ENCODE measurements at places on chromosomes 5 and 9.

DNA sequence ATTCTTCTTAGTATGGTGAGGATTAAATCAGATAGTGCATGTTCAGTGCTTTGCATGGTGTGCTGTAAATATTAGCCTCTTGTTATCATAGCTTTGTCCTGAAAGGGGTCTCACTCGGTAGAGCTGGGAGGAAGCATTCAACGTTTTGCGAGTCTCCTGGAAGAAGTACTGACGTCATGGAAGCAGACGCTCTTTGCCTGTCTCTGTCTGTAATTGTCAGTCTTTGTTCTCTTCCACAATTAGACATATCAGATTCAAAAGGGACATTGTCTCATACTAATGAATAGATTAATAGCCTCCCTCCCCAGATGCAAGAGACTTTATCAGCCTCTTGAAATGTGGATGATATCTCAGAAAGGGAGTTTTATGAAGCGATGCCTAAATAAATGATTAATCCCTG is 91.8 kb upstream of the CXCL14 start:
- no peak for DNase-seq

- no peak for DNase-seq
Observed at GRCh38 chr9:127926906-127927200, 3.7 kb downstream of the PIP5KL1 start.

- DNase-seq = no peak
Observed at GRCh38 chr5:79963261-79964061, 27.6 kb downstream of the MTX3 start.

- no peak for DNase-seq
Observed at GRCh38 chr5:14676320-14676719, 11.8 kb downstream of the OTULIN start.

DNA sequence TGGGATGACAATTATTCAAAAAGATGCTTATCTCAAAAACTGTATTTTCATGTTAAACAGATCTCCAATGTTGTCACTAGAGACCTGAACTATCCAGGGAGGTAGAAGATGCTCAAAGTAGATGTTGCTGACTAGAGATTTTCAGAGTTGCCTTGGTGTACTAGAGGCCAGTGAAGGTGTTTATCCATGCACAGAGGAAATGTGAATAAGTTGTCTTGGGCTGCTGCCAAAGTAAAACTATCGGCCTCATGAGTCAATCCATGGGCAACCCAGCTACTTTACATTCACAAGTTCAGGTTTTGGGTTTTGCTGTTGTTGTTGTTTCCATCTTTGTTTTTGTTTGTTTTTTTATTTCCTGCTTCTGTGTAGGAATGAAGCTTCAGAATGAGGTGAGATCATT is 141.1 kb upstream of the RANBP3L start:
- peak; percentile 7 for DNase-seq

- no peak for DNase-seq
Observed at GRCh38 chr5:82561797-82562196, 283.6 kb upstream of the RPS23 start.

- DNase-seq = no peak
Observed at GRCh38 chr5:159032656-159033350, 66.9 kb downstream of the EBF1 start.

GRCh38 chr9:36876056-36876455 is 158.0 kb downstream of the PAX5 start:
- no peak for DNase-seq

DNA sequence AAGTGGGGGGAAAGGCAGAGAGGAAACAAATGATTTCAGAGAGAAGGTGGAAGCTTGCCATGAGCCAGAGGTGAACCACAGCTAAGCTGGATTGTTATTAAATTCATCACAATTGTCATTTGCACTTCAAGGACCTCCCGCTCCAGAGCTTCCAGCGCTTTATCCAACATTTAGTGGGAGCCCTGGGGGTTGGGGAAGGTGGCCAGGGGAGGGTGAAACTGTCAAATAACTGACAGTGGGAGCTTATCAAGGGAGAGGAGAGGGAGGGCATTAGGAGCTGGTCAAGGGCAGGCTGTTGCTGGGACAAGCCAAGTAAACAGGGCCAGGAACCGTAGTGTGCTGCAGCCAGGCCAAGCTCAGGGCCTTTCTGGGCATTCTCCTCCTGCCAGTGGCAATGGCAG is 71.5 kb downstream of the SIL1 start:
- DNase-seq = no peak

DNA sequence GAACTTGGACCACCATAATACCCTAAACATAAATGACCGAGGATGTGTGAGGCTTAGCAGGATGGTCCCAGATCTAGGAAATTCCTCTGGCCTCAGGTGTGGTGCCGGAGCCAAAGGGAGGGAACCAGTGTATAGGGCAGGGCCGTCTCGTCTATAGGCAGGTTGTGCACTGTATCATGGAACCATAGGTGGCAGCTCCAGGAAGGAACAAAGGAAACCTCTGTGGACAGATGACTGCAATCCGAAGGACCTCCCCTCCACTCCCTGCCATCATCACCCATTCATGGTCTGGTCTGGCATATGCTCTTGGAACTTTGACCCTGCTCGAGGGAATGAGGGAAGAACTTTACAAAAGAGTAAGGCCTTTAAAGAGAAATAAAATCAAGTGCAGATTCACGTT is 2.9 kb upstream of the MACIR start:
- no peak for DNase-seq

DNA sequence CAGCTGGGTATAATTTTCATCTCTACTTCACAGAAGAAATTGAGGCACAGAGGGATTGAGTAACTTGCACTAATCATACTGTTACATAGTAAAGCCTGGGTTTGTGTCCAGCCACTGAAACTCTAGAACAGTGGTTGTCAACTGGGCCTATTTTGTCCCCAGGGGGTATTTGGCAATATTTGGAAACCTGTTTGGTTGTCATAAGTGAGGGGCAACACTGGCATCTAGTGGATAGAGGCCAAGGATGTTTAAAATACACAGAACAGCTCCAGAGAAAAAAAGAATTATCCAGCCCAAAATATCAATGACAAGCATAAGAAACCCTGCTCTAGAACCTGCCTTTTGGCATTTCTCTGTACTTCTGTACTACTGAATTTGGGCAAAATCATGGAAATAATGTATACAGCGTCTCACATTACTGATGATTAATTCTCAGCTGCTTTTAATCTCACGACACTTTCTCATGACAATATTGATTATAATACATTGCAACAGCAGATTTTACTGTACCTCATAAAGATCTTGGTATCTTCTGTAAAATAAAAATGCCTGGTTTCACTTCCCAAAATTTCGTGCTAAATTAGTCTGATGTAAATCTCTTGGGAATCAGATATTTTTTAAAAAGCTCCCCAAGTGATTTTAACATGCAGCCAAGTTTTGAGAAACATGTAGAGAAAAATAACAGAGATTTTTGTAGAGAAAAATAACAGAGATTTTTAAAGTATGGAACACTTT is 112.7 kb downstream of the RORB start:
- DNase-seq = no peak

DNA sequence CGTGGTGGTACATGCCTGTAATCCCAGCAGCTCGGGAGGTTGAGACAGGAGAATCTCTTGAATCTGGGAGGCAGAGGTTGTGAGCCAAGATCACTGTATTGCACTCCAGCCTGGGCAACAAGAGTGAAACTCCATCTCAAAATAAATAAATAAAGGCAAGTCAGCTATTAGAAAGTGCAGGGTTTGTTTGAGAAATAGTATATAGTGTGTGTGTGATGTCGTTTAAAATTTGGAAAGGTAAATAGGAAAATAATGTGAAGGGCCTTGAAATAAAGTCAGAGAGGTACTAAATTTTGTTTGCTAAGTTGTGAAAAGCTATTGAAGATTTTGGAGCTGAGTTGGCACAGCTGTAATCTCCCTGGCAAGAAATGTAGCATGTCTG is 17.8 kb downstream of the ZNF131 start:
- DNase-seq = no peak

- no peak for DNase-seq
Observed at GRCh38 chr9:15485836-15486666, 24.7 kb downstream of the PSIP1 start.

DNA sequence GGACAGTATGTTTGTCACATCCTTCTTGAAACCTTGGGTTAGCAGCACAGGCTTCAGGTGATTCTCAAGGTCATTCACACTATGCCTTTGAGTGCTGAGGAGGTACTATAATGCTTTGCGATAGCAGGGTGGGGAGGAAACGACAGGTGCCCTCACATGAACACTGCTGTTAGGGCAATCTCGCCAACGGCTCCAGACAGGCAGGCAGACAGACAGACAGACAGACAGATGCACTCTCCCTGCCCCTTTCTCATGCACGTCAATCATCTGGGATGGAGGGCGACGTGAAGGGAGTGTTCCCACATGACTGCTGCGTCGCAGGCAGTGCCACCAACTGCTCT is 82.9 kb downstream of the RAPGEF1 start:
- DNase-seq = no peak

- no peak for DNase-seq
Observed at GRCh38 chr5:115317320-115317719, 20.9 kb upstream of the CCDC112 start.

DNA sequence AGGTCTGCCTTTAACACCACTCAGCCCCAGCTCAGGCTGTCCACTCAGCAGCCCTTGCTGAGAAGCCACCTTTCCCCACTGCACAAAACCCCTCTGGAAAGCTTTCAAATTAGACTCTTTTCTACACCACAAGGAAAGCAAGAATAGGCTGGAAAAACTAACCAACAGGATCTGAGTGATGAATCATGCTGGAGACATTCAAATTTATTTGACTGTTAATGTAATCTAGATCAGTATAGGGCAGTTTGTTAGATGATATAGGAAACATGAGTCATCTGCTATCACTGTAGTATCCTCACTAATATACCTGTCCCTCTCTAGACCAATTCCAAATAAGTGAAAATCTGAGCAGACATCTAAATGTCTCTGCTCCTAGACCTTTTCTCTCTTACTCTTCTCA is 127.8 kb upstream of the PAM start:
- no peak for DNase-seq

DNA sequence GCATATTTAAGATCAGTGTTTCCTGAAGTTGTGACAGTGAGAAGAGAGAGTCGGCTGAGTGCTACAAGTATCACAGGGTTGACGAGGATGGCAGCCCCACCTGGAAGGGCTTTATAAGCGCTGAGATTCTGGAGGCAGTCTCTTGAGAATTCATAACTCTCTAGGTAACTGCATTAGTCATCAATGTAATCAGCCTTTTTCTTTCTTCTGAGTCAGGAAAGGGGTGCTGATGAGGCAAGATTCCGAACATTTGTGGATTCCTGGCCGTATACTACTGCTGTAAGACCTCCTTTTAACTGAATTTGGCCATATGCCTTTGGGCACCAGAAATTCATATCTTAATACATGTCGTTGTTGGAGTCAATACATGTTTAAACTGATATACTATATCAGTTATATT is 6.6 kb upstream of the RNF20 start:
- DNase-seq = no peak

GRCh38 chr9:96620832-96621269 is 1.2 kb upstream of the CDC14B start:
- DNase-seq = no peak

DNA sequence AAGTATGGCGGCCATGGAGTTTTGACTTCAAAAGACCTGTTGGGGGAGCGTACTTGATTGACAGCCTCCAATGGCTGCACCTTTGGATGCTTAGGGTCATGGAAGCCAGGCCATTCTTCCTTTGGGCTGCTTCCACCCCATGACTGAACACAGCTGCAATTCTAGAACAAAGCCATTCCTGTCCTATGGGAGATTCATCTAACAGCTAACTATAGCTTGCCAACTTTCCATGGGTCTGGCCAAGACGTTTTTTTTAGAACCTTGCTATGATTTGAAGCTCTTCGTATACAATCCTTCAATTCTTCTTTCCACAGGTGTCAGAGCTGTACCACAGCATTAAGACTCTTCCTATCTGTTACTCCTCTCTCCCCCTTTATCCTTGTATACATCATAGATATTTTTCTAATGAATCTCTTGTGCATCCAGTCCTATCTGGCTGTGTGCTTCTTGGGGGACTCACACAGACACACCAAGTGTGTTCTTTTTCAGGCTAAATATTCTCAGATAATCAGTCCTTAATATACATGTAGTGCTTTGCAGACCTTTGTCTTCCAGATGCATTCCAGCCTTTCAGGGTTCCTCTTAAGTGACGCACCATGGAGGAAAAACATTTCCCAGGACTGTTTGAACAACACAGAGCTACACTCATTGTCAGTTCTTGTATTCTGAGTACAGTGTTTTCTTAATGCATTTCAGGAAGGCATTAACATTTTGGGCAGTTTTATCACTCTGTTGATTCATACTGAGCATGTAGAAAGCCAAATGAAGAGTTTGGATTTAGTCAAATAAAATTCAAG is 198.9 kb downstream of the TAF11L14 start:
- DNase-seq = no peak

DNA sequence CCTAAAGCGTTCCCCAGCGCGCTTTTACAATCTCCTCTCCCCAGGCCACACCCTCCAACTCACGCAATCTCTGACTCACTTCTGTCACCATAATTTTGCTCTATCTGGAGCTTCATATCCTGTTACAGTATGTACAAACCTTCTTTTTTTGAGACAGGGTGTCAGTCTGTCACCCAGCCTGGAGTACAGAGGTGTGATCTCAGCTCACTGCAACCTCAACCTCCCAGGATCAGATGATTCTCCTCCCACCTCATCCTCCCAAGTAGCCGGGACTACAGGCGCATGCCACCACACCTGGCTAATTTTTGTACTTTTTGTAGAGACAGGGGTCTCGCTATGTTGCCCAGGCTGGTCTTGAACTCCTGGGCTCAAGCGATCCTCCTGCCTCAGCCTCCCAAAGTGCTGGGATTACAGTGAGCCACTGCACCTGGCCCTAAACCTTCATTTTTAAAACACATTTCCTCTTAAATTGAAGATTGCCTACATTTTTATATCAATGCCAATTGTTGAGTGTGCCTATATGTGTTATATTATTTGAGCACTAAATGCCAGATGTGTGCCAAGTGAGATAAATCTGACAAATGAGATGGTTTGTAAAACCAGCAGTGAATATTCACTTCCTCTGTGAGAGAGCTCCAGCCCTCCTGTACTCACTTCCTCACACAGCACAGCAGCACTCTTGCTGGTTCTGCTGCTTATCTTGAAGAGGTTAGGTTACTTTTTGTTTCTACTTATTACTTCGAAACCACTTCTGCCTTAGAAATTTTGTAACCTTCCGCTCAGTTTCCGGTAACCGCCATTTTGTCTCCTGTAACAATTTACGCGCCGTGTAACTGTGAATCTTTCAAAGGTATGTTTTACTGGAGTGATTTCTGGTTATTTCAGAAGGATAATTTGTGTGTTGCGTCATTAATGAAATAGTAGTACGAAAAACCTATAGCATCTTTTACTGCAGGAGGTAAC is 57.9 kb downstream of the DOCK8 start:
- no peak for DNase-seq
